ENCODE measurements at places on chromosomes 12 and 14.

DNA sequence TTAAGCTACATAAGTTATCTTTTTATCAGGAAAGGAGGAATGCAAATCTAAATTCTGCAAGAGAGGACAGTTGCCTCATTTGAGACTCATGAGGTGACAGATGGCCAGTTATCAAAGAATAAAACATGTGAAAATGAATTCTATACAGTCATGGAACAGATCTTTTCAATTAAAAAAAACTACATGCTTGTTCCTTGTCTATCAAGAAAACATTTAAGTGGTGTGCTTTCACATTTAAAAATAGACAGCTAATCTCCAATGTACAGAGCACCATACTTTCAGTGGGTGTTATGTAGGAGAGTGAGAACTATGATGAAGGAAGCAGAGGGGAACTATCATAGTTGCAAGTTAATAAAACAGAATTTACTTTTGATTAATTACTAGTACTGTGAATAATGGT, 76.7 kb upstream of the TTC7B start:
- DNase-seq = peak; percentile 13

GRCh38 chr12:132717531-132718387, 7.1 kb downstream of the PGAM5 start:
- DNase-seq = no peak

DNA sequence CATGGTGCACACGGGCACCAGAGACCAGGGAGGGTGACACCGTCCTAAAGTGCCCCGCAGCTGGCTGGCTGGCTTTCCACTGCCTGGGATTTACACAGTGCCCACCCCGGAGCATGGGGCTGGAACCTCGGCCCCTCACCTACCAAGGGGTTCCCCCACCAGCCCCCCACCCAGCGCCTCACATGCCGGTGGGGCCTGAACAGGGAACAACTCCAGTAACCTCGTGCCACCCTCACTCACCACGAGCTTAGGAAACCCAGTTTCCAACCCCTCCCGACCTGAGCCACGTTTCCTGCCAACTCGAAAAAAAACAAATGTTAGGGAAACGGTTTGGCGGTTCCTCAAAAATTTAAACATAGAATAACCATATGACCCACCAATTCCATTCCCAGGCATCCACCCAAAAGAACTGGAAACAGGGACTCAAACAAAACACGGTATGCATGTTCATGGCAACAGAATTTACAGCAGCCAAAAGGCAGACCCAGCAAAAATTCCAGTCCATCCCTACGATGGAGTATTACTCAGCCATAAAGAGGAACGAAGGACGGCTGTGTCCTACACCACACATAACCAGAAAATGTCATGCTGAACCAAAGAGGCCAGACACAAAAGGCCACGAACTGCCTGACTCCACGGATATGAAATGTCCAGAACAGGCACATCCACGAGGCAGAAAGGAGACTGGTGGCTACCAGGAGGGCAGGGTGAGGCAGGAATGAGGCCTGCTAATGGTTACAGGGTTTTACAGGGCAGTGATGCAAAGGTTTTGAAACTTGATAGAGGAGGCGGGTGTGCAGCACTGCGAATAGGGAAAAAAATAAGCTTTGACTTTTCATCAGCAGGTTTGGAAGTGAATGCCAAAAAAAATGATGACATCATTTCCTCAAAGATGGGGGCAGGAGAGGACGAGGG, 68.9 kb downstream of the NCOR2 start:
- DNase-seq = no peak

GRCh38 chr12:130636370-130636769, 79.7 kb downstream of the RIMBP2 start:
- DNase-seq = no peak

DNA sequence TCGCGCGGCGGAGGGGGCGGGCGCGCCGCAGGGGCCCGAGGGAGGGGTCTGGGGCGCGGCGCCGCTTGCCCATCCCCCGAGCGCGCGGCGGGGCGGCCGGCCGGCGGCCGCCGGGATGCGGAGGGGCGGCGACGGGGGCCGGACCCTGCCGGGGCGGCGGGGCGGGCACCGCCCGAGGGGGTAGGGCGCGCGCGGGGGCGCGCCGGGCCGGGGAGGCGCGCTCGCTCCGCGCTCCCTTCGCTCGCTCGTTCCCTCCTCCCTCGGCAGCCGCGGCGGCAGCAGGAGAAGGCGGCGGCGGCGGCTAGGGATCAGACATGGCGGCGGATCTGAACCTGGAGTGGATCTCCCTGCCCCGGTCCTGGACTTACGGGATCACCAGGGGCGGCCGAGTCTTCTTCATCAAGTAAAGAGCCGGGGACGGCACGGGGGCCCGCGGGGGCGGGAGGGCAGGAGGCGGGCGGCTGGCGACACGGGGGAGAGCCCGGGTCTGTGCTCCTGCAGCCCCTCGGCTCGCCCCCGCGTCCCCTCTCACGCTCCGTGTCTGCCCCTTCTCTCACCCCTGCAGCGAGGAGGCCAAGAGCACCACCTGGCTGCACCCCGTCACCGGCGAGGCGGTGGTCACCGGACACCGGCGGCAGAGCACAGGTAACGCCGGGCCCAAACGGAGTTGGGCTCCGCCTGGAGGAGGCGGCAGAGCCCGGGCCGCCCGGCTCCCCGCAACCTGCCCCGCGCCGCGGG, at the start of gene PLEKHA5:
Gene PLEKHA5, plus strand, starts transcription at position 248 of the 738 bp plus-strand sequence. Its CDS starts 67 bp downstream, at position 315.
- DNase-seq = peak; percentile 52

GRCh38 chr12:132396657-132397056, 67.3 kb upstream of the GALNT9 start:
- DNase-seq = no peak

GRCh38 chr14:82549306-82549990, 1015.8 kb upstream of the SEL1L start:
- no peak for DNase-seq

DNA sequence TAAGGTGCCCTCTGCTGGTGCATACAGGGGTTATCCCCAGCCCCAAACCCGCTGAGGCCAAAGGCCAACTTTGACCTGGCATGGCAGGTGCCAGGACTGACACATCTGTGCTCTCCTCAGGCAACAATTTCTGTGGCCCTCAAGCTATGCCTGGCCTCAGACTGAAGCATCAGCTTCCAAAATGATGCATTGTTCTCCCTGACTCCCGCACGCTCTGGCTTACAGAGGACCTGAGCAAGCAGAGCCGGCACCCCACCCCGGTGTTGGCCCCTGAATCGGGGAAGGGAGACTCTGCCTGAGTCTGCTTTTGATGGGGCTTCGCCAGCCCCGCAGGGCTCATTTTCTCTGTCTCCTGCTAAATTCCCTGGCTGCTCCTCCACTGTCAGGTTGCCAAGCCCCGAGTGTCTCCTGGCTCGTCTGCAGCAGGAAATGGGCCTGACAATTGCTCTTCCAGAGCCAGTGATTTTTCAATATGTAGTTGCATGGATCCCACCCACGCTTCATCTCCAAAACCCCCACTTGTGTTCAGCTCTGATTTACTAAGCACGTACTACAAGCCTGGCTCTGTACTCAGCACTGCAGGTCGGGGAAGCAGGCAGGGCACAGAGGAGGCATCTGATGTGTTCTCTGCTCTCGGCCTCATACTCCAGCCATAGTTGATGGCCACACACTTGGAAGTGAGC, 126.1 kb downstream of the SLC38A6 start:
- DNase-seq = no peak

DNA sequence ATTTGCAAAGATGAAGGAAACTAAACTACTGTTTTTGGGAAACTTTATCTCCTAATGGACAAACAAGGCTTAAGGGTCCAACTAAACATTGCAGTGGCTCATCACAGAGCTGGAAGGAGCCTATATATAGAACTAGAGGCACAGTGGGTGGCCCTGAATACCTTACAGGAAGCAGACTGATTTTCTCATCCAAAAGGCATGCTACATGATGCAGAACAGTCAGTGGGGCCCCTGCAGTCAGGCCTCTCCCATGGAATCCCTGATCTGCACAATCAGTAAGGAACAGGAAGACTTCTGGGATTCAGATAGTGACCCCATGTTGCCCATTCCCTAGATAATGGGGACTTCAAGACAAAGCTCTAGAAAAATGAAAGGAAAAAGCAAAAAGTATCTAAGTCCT, 1.9 kb upstream of the LLPH start:
- no peak for DNase-seq

DNA sequence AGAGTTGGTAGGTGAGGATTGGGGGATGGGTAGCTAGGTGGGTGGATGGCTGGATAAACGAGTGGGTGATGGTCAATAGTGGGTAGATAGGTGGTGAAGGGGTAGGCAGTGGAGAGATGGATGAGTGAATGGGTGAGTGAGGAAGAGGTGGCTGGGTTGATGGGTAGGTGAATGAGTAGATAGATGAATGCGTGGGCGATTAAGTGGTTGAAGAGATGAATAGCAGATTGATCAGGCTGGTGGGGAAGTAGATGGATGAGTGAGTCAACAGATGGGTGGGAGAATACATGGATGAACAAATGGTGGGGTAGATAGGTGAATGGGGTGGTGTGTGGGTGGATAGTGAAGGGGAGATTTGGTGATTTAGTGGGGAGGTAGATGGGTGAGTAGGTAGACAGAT, 51.1 kb downstream of the SYNE3 start:
- DNase-seq = no peak

GRCh38 chr12:63037746-63038712, 103.1 kb upstream of the PPM1H start:
- no peak for DNase-seq

- DNase-seq = no peak
These were observed 11.6 kb upstream of the NEK9 start for GRCh38 chr14:75138492-75138891.

GRCh38 chr14:51929166-51929565, 60.2 kb upstream of the RTRAF start:
- DNase-seq = no peak

DNA sequence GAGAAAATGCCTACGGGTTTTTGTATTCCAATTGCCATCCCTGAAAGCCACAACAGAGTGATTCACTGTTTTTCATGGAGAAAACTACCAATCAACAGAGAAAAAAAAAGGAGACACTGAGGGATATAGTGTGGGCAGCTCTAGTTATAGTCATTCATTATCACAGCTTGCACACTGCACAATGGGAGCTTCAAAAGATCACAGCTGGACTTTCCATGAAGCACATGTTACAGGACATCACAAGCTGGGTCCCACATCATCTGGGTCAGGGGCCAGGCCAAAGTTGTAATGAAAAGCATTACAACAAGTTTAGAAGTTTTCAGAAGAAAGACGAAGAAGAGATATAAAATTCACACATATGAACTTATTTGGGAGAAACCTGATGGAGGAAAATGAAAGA, 41.5 kb downstream of the RERG start:
- no peak for DNase-seq

DNA sequence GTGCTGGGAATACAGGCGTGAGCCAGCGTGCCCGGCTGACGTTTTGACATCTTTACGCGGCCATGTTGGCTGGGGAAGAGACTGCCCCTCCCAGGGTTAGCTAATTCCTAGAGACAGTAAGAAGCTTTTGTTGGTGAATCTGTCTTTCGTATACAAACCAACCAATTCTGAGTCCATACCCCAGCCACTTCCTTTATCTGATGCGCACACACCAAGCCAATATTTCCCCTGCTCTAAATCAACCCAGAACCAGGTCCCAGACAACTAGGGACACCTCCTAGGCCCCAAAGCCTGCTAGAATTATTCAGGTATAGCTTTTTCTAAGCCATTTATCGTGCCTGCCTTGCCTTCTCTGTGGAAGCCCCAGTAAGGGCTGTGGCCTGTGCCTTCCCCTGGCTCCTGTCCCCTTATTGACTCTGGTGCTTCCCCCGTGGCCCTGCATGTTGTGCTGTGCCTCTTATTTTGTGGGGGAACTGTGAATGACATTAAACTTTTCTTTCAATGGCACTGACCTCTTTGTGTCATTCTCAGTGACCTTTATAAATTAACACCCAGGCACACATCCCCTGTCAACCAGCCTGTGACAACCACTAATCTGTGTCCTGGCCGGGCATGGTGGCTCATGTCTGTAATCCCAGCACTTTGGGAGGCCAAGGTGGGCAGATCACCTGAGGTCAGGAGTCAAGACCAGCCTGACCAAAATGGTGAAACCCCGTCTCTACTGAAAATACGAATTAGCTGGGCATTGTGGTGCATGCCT, 10.7 kb upstream of the EVL start:
- DNase-seq = no peak

DNA sequence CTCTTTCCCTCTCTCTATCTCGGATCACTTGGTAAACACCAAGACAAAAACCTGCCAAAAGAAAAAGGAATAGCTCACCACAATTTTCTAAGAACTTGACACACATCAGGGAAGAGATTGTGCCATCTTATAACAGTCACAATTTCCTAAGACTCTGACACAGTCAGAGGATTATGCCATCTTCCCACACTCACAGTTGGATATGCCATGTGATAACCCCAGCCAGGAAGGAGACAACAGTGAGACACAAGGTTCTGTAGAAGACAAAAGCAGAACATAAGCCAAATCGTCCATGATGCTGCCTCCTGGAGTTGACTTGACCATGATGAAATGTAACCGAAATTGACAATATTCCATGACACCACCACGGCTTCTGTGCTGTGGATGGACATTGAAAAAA, 2.8 kb upstream of the CLEC9A start:
- no peak for DNase-seq

DNA sequence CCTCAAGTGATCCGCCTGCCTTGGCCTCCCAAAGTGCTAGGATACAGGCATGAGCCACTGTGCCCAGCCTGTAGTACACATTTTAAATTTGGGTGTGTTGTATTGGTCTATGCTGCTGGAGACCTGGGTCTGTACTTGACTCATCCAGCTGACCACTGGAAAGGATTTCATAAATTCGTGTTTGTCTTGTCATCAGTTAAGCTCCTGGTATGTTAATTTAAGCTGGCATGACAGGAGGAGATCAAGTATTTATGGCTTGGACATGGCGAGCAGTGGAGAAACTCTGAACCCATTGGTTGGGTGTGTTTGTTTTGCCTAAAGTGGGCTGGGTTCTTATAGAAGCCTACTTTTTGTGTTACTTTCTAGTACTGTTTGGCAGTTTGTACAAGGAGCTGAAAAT, 24.2 kb downstream of the YY1 start:
- no peak for DNase-seq

DNA sequence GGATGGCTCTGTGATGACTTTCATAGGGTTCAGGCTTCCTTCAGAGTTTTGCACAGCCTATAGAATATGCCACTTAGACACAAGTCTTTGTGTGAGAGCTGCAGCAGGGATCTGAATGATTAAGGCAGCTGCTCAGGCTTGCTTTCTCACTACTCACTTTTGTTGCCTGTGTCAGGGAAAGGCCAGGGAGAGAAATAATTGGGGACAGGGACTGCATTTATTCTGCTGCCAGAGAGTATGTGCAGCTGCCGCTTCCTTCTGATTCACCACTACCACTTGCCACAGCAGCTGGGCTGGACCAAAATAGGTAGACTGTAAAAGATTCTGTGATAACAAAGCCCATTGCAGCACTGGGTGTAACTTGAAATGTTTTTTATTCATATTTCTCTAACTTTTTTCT, 49.7 kb downstream of the TRMT5 start:
- DNase-seq = peak; percentile 58

DNA sequence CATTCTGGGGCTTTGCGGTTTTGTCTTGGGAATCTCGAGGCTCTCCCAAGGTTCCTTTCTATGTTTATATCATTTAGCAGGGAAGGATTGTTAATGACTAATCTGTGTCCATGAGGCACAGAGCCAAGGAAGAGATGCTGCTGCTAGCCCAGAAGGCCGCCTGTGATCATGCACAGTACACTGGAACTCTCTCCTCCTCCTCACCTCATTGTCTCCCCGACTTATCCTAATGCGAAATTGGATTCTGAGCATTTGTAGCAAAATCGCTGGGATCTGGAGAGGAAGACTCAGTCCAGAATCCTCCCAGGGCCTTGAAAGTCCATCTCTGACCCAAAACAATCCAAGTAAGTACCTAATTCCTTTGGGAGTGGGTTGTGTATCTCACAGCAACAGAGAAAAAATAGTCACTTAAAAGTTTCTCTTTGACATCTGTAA, at the start of gene NR1H4:
Gene NR1H4, plus strand, starts transcription at position 151 of the 435 bp plus-strand sequence. CDS start 19,458 bp downstream, outside the sequence.
- no peak for DNase-seq

- DNase-seq = no peak
These were observed 8.3 kb downstream of the MAP4K5 start for GRCh38 chr14:50524060-50524459.

Data from NCI-H1694 (cell line).